ENCODE measurements at places on chromosomes 6 and 20. TPM values are rescaled to one million over a fixed set of nuclear protein-coding genes. Genes with fewer than 3 reads are reported as not detected.
A peak's percentile ranks its signal among the peaks of the same experiment; 100 is the strongest.

DNA sequence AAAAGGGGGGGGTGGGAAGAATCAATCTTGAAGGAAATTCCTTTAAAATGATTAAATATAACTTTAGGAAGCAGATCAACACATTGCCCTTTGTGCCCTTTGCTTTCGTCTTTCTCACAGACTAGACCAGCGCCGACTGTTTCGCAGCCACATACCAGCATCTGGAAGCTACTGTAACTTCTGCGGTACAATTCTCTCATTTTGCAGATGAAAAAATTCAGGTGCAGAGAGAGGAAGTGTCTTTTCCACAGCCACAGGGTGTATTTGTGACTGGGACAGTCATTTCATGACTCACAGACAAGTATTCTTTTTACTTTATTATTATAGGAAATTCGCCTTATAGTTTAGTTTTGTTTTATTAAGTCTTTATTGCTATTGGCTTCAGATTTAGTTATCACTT, 84.2 kb downstream of the UST start:
- no peak for DNase-seq
- no peaks in the 10 kb centered on the region for H3K36me3 ChIP-seq
- H3K4me3 ChIP-seq = no peak overlapping the region
- peaks cover 5% of the 10 kb centered on the region for H3K4me1 ChIP-seq
- H3K27ac ChIP-seq = no peak overlapping the region

- no peaks in the 10 kb centered on the region for H3K4me1 ChIP-seq
- no peaks in the 10 kb centered on the region for H3K36me3 ChIP-seq
- no peak overlapping the region for H3K27ac ChIP-seq
- DNase-seq = no peak
Observed at GRCh38 chr6:128131036-128131435, 230.2 kb upstream of the THEMIS start.

Gene MOCS1
- polyA plus RNA-seq = 11.6 TPM

GRCh38 chr6:43524483-43524961, 7.6 kb downstream of the POLR1C start:
- DNase-seq = no peak
- peaks cover 2% of the 10 kb centered on the region for H3K4me1 ChIP-seq
- peaks cover 42% of the 10 kb centered on the region for H3K36me3 ChIP-seq
- H3K4me3 ChIP-seq = no peak overlapping the region
- H3K27ac ChIP-seq = no peak overlapping the region

DNA sequence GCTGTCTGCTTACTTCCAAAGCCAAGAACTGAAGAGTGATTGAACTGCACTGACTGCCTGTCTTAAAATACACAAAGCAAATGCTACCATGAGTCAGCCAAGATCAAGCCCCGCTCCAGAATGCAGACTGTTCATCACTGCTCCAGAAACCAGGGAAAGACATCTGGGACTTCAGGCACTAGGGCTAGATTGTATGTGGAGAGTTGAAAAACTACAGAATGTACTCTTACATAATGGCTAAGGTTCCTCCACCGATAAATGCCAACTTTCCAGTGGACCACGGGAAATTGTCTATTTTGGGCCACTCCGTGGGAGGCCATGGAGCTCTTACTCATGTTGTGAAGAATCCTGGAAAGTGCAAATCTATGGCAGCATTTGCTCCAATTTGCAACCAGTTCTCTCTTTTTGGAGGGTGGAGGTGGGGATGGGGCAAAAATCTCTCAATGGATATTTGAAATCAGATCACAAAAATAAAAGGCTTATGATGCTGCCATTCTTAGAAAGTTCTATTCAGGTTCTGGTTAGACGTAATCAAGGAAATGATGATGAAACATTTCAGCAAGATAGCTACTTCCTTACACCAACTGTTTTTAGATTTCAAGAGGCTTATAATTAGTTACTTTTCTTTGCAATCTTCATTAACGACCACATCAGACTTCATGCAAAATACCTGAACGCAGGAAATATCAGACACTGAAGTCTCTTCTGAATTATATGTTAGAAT, 11.8 kb upstream of the CAP2 start:
- no peaks in the 10 kb centered on the region for H3K4me1 ChIP-seq
- H3K27ac ChIP-seq = no peak overlapping the region
- no peaks in the 10 kb centered on the region for H3K27me3 ChIP-seq
- no peak overlapping the region for H3K4me3 ChIP-seq
- no peaks in the 10 kb centered on the region for H3K36me3 ChIP-seq

Gene GSTA3
- polyA plus RNA-seq = not detected

DNA sequence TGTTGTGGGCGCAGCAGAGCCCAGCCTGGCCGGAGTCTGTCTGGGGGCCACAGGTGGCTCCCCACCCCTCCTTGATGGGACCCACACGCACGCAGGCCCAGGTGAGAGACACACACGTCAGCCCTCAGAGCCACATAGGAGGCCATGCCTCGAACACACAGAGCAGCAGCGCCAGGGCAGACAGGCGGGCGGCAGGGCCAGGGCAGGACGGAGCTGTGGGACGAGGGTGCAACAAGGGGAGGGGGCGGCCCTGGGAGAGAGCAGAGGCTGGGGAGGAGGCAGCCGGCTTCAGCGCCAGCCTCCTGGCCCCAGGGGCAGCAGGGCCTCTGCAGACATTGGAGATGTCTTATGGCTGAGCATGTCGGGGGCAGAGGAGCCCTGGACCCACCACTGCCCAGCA, 42.5 kb downstream of the KCNQ2 start:
- no peaks in the 10 kb centered on the region for H3K4me1 ChIP-seq
- no peak overlapping the region for H3K4me3 ChIP-seq
- no peak for DNase-seq
- H3K27ac ChIP-seq = no peak overlapping the region

Gene SLC22A2
- polyA plus RNA-seq = not detected

GRCh38 chr6:111124406-111124805, 37.1 kb downstream of the SLC16A10 start:
- DNase-seq = no peak
- no peaks in the 10 kb centered on the region for H3K27me3 ChIP-seq
- H3K27ac ChIP-seq = no peak overlapping the region
- no peaks in the 10 kb centered on the region for H3K4me1 ChIP-seq

GRCh38 chr20:46649965-46650542, 1.2 kb downstream of the SLC13A3 start:
- no peaks in the 10 kb centered on the region for H3K4me1 ChIP-seq
- peaks cover 4% of the 10 kb centered on the region for H3K27me3 ChIP-seq
- H3K27ac ChIP-seq = no peak overlapping the region
- no peak for DNase-seq

GRCh38 chr20:47691625-47692024, 93.7 kb downstream of the SULF2 start:
- H3K4me1 ChIP-seq = no peaks in the 10 kb centered on the region
- H3K4me3 ChIP-seq = no peak overlapping the region
- no peaks in the 10 kb centered on the region for H3K36me3 ChIP-seq
- no peak overlapping the region for H3K27ac ChIP-seq
- peak; percentile 40 for DNase-seq

Gene ENPP5
- 1.4 TPM for polyA plus RNA-seq

Gene EMILIN3
- polyA plus RNA-seq = 0.06 TPM

DNA sequence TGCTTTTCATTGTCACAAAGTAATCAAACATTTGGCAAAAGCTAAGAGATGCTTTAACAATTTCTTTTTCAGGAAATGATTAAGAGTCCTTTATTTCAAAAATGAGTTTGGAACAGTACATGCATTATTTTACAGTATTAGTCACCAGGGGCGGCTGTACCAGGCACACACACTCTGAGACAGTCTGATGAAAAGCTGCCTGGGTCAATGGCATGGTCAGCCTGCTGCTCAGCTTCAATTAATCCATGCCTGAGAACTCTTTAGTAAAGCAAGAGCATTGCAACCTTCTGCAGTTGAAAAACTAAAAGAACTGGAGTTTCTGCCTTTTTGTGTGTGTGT, 105.5 kb downstream of the TULP4 start:
- H3K4me3 ChIP-seq = no peak overlapping the region
- peak; percentile 72 for DNase-seq
- no peaks in the 10 kb centered on the region for H3K27me3 ChIP-seq
- no peaks in the 10 kb centered on the region for H3K36me3 ChIP-seq

DNA sequence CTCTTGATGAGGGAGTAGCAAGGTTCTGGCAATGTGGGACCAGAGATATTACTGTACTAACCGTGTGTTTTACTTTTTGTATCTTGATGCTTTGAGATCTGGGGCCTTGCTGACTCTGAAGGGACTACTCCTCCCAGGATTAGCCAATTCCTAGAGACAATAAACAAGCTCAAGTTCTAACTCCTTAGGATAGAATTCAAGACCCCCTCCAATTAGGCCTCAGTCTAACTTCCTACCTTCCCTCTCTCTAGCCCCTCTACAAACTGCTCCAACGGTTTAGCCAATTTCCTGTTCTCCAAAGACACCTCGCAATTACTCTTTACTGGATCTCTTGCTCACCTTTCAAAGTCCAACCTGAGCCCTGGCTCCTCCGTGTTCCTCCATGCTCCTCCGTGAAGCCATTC, 158.7 kb upstream of the JARID2 start:
- no peak overlapping the region for H3K27ac ChIP-seq
- DNase-seq = no peak
- H3K4me1 ChIP-seq = no peaks in the 10 kb centered on the region
- H3K27me3 ChIP-seq = no peaks in the 10 kb centered on the region

DNA sequence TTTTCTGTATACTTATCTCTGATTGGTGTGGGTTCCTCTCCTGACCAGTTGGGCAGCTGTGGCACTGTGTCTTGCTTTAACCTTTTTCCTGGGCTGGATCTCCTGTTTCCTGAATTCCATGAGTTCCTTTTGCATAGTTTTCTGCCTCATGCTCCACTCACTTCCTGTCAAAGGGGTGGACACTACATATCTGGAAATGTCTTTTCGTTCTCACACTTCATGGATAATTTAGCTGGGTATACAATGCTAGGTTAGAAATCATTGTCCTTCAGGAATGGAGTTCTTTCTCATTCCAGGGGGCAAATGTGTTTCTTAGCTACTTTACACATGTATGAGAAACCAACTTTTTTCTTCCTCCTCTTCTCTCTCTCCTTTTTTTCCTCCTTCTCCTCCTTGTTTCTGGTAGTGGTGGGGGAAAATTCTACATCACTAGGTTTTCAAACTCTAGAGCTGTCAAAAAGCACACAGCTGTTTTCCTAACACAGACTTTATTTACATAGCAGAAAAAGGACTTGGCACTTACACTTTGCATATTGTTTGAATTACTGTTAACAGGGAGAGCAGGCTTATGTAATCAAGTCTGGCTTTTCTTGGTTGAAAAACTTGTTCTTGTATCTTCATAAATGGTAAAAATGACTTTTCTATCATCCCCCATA, 9.0 kb upstream of the DDX27 start:
- H3K4me3 ChIP-seq = no peak overlapping the region
- peak; percentile 21 for DNase-seq
- H3K36me3 ChIP-seq = no peaks in the 10 kb centered on the region
- H3K4me1 ChIP-seq = no peaks in the 10 kb centered on the region
- no peaks in the 10 kb centered on the region for H3K27me3 ChIP-seq
- H3K27ac ChIP-seq = no peak overlapping the region

Gene HCRTR2
- not detected for polyA plus RNA-seq

- H3K36me3 ChIP-seq = no peaks in the 10 kb centered on the region
- H3K27ac ChIP-seq = no peak overlapping the region
- H3K4me1 ChIP-seq = no peaks in the 10 kb centered on the region
Observed at GRCh38 chr6:12371641-12372146, 81.5 kb downstream of the EDN1 start.

Gene BICRAL
- polyA plus RNA-seq = 11.5 TPM

- H3K4me1 ChIP-seq = no peaks in the 10 kb centered on the region
- H3K27me3 ChIP-seq = no peaks in the 10 kb centered on the region
- H3K36me3 ChIP-seq = no peaks in the 10 kb centered on the region
- no peak overlapping the region for H3K4me3 ChIP-seq
- DNase-seq = peak; percentile 68
Observed at GRCh38 chr20:24917797-24918578, 31.1 kb upstream of the CST7 start.

Gene BANF2
- not detected for polyA plus RNA-seq

DNA sequence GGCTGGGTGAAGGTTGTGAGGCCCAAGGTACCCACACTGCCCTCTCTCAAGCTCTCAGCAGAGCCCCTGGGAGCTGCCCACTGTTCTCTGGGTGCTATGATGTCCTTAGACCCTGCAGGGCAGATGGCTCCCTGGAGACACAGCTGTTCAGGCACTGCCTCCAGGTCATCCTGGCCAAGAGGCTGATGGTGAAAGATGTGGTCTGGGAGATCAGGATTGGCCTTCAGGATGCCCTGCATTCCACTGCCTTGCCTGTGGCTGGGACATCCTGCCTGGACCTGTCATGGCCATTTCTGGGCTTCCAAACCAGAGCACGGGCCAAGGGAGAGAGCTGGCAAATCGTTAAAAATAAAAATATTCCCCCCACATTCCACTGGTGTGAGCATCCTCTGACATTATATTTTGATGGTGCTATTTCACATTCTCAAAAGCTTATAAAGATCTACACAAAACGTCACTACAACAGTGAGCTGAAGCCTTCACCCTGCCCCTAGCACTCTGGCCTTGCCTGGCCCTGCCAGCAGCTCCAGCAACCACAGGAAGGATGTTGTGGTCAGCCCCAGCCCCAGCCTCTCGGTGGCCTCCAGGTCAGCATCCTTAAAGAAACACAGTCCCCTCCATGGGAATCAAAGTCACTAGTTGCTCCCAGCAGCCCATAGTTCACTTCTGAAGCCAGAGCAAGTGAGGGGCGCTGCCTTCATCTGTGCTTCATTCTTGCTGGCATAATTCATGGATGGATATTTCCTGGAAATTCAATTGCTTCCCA, 13.5 kb upstream of the KCNK16 start:
- no peaks in the 10 kb centered on the region for H3K4me1 ChIP-seq
- no peaks in the 10 kb centered on the region for H3K36me3 ChIP-seq
- no peaks in the 10 kb centered on the region for H3K27me3 ChIP-seq
- DNase-seq = no peak
- no peak overlapping the region for H3K4me3 ChIP-seq

- no peaks in the 10 kb centered on the region for H3K27me3 ChIP-seq
- peak; percentile 75 for DNase-seq
- no peaks in the 10 kb centered on the region for H3K4me1 ChIP-seq
- no peak overlapping the region for H3K4me3 ChIP-seq
- H3K27ac ChIP-seq = no peak overlapping the region
Observed at GRCh38 chr6:27505209-27506027, 32.5 kb upstream of the ZNF184 start.

DNA sequence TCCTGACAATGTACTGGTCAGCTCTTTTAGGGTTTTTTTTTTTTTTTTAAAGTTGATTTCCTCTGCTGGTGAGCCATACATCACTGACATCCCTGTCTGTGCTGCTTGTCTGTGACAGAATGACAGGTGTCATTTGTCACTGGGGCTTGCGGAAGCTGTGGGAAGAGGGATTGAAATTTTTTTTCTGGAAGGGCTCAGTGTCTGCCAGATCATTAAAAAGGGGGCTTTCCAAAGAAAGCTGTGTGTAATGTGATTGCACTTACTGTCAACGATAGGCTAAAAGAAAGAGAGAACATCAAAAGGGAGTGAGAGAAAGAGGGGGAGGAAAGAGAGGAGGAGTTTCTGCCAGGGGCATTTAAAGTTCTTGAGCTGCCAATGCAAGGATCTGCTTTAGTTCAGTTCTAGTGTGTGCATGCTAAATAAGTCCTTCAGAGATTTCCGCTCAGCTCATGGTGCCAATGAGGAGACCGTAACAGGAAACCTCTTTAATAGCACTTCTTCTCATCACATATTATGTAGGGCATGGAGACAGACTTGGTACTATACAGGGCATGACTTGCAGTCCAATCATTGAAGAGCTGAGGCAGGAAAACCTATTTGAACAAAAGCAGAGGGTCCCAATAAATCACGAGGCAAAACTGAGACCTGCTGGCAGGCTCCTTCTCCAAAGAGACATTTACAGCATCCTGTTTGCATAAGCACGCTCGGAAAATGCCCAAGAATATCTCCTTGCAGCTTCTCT, 177.2 kb downstream of the TSHZ2 start:
- H3K27me3 ChIP-seq = no peaks in the 10 kb centered on the region
- DNase-seq = no peak
- H3K27ac ChIP-seq = no peak overlapping the region
- H3K4me1 ChIP-seq = no peaks in the 10 kb centered on the region

Data from fibroblast of lung (primary cell).